Thoracic aorta (tissue), 2 donors: ENCODE measurements at places on chromosomes 11 and 22.

GRCh38 chr11:65973439-65974110 is 12.0 kb downstream of the SART1 start:
- H3K27ac ChIP-seq, result no peak overlapping the region
- H3K36me3 ChIP-seq, result peaks cover 44% of the 10 kb centered on the region
- H3K4me3 ChIP-seq, result no peak overlapping the region

GRCh38 chr11:359181-359714 is 10.1 kb upstream of the B4GALNT4 start:
- H3K27me3 ChIP-seq, result no peaks in the 10 kb centered on the region
- no peak overlapping the region for H3K4me3 ChIP-seq
- DNase-seq, result no peak
- no peak overlapping the region for H3K27ac ChIP-seq
- no peaks in the 10 kb centered on the region for H3K36me3 ChIP-seq
- H3K4me1 ChIP-seq, result peaks cover 16% of the 10 kb centered on the region

DNA sequence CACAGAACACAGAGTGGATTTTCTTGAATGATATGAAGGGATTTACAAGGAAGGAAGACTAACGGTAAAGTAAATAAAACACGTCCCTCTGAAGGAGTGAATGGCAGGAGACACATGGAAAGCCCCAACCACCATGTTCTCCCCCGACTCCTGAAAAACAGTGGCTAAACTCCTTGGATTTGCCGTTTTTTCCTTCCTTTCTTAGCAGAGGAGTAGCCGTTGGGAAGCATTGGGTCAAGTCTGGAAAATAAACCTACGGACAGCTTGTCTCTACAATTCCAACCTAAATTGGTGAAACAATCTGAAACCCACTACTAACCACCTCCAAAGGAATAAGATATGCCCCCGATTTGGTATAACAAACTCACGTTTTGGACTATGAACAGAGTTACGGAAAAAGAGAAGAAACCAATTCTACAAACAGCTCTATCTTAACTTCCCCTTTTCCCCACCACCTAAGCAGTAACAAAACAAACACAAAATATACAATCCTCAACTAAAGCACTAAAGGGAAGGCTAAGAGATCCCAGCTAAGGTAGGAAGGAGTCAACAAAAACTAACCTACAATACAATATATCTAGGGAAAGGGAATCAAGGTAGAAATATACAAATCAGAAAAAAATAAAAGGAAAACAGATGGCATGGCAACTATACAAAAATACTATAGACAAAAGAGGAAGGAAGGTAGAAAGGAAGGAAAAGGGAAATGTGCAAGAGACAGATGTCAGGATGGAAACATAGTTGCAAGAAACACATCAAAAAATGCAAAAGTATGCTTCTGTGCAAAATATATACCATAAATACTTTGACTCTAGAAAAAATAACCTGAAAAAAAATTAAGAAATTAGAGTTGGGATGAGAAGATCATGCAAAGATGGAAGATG is 43.8 kb upstream of the LYVE1 start:
- H3K27ac ChIP-seq, result peak overlapping the region; percentile 72
- H3K4me1 ChIP-seq, result peaks cover 63% of the 10 kb centered on the region
- H3K36me3 ChIP-seq, result peaks cover 34% of the 10 kb centered on the region
- no peak overlapping the region for H3K4me3 ChIP-seq

GRCh38 chr11:110428040-110428439 is 1.7 kb upstream of the FDX1 start:
- DNase-seq, result no peak
- H3K27ac ChIP-seq, result no peak overlapping the region
- H3K4me3 ChIP-seq, result no peak overlapping the region
- H3K4me1 ChIP-seq, result peaks cover 17% of the 10 kb centered on the region

DNA sequence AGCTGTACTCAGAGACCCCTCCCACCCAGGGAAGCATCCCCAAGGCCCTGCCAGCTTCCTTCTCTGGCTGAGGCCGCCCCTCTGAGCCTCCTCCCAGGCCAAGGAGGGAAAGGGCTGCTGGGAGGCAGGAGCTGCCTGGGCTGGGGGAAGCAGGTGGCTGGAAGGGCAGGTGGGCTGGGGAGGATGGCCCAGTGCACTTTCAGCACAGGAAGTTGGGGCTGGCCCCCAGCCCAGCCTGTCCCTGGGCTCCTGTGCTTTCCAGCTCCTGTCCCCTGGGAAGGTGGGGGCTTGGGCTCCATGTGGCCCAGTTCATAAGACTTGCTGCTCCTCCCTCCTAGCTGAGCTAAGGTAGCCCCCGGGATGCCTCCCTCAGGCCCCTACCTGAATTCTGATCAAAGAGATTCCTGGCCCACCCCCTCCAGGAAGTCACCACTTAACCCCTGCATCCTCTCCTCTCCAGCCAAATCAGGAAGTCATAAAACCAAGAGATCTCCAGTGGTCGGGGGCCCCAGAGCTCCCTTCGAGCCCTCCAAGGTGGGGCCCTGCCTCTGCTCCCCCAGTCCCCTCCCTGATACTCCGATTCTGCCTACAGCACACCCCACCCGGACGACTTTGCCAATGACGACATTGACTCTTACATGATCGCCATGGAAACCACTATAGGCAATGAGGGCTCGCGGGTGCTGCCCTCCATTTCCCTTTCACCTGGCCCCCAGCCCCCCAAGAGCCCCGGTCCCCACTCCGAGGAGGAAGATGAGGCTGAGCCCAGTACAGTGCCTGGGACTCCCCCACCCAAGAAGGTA is 4.9 kb downstream of the PPP1CA start:
- no peaks in the 10 kb centered on the region for H3K27me3 ChIP-seq
- peaks cover 28% of the 10 kb centered on the region for H3K4me1 ChIP-seq
- no peak for DNase-seq
- H3K4me3 ChIP-seq, result no peak overlapping the region
- H3K36me3 ChIP-seq, result peaks cover 36% of the 10 kb centered on the region

DNA sequence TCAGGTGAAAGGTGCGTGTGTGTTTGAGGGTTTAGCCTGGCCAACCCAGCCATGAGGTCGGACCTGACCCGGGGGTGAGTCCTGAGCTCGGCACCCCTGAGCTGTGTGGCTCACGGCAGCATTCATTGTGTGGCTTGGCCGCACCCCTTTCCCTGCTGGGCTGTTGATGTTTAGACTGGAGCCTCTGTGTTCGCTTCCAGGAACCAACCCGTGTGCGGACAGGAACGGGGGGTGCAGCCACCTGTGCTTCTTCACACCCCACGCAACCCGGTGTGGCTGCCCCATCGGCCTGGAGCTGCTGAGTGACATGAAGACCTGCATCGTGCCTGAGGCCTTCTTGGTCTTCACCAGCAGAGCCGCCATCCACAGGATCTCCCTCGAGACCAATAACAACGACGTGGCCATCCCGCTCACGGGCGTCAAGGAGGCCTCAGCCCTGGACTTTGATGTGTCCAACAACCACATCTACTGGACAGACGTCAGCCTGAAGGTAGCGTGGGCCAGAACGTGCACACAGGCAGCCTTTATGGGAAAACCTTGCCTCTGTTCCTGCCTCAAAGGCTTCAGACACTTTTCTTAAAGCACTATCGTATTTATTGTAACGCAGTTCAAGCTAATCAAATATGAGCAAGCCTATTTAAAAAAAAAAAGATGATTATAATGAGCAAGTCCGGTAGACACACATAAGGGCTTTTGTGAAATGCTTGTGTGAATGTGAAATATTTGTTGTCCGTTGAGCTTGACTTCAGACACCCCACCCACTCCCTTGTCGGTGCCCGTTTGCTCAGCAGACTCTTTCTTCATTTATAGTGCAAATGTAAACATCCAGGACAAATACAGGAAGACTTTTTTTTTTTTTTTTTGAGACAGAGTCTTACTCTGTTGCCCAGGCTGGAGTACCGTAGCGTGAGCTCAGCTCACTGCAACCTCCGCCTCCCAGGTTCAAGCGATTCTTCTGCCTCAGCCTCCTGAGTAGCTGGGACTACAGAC is 53.9 kb upstream of the PPP6R3 start:
- H3K27me3 ChIP-seq, result no peaks in the 10 kb centered on the region
- no peak overlapping the region for H3K4me3 ChIP-seq
- H3K27ac ChIP-seq, result no peak overlapping the region

GRCh38 chr11:117010808-117011540 is 87.3 kb downstream of the SIK3 start:
- no peaks in the 10 kb centered on the region for H3K36me3 ChIP-seq
- no peak overlapping the region for H3K4me3 ChIP-seq

DNA sequence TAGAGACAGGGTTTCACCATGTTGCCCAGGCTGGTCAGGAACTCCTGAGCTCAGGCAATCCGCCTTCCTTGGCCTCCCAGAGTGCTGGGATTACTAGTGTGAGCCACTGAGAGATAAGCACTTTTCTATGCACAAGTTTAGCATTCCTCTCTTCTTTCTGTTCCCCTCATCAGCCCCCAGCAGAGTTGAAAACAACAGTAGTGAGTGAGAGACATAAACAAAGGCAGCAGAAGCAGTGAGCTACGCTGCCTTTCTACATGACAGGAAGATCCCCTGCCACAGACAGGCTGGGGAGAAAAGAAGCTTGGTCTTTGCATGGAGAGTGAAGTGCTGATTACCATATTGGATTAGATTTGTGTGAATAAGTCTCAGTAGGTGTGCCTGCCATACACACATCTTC is 392.0 kb upstream of the KIRREL3 start:
- no peak for DNase-seq
- H3K4me1 ChIP-seq, result no peaks in the 10 kb centered on the region
- no peaks in the 10 kb centered on the region for H3K36me3 ChIP-seq
- H3K27me3 ChIP-seq, result no peaks in the 10 kb centered on the region

DNA sequence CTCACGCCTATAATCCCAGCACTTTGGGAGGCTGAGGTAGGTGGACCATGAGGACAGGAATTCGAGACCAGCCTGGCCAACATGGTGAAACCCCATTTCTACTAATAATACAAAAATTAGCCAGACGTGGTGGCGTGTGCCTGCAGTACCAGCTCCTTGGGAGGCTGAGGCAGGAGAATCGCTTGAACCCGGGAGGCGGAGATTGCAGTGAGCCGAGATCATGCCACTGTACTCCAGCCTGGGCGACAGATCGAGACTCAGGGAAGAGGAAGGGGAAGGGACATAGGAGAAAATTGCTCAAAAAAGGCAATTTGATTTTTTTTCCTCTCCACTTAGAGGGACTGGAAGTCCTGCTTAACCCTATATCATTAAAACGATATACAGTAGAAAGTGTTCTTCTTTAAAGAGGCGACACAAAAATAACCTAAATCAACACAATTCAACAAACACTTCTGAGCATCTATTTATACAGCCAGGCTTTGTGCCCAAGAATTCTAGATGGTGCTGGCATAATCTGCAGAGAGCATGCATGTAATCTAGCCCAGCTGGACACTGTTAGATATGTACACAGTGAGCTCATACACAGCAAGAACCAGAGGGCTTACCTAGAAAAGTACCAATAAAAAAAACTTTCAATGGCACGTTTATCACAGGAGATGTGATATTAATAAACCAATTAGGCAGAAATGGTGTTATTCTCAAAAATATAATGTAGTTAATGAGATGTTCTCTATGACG is 20.9 kb upstream of the DENND5A start:
- no peak overlapping the region for H3K4me3 ChIP-seq
- H3K36me3 ChIP-seq, result peaks cover 3% of the 10 kb centered on the region
- no peaks in the 10 kb centered on the region for H3K27me3 ChIP-seq
- H3K27ac ChIP-seq, result no peak overlapping the region
- no peaks in the 10 kb centered on the region for H3K4me1 ChIP-seq

- no peaks in the 10 kb centered on the region for H3K4me1 ChIP-seq
- no peak for DNase-seq
- H3K27me3 ChIP-seq, result no peaks in the 10 kb centered on the region
- no peak overlapping the region for H3K27ac ChIP-seq
- H3K4me3 ChIP-seq, result no peak overlapping the region
- H3K36me3 ChIP-seq, result peaks cover 4% of the 10 kb centered on the region
Observed at GRCh38 chr11:101466352-101466751, 117.5 kb downstream of the TRPC6 start.
